ENCODE measurements at places on chromosomes 1 and 21.

- no peak for DNase-seq
Measured at GRCh38 chr1:99407018-99407417, 142.7 kb downstream of the PLPPR4 start.

- no peak for DNase-seq
Measured at GRCh38 chr1:168742386-168742785, 13.4 kb upstream of the DPT start.

- DNase-seq, result peak; percentile 48
Measured at GRCh38 chr1:11838349-11839272, 9.0 kb downstream of the NPPA start.

DNA sequence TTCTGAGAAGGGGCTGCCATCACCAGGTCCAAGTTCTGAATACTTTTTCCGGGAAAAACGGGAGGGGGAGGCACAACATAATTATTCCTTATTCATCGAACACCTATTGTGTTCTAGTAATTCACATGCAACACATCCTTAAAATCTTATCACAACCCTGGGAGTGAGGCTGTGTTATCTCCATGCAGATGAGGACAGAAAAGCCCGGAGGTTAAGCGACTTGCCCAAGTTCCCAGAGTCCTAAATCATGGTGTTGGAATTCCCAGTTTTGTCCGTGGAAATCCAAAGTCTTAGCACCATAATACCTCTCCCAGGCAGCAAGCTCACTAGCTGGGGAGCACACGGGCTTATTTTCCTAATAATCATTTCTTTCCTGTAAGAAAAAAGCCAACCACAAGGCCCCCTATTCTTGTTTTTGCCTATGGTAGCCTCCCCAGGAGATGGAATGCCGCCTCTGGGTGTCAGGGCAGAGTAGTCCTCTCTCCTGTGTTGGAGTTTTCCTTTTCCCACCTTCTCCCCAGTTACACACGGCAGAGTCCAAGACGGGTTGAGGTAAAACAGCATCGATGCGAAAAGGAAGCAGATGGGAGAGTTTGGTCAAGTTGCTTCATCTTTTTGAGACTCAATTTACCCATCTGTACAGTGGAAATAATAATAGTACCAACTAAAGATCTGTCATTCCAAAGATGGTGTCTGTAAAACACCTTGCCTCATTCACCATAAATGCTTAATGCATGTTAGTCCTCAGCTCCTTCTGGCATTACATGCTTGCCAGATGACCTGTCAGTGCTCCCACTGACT, 228.0 kb upstream of the TMEM51 start:
- no peak for DNase-seq

DNA sequence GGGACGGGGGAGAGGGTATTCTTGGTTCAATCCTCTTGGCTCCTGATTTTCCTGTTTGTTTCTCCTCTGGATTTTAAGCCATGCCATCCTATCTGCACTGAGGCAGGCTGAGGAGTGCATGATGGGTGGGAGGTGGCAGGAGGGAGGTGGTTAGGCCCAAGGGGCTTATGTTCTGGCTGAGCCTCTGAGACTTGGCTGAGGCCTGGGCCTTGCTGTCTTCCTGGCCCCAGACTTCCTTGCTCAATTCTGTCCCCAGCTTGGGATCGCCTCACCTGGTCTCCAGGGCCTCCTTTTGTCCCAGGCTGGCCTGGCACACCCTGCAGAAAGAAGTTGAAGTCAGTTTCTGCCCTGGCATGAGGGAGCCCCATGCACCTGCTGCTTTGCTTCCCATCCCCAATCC, 11.2 kb downstream of the COL9A2 start:
- no peak for DNase-seq

- no peak for DNase-seq
Measured at GRCh38 chr1:10185759-10186158, 24.6 kb upstream of the KIF1B start.

DNA sequence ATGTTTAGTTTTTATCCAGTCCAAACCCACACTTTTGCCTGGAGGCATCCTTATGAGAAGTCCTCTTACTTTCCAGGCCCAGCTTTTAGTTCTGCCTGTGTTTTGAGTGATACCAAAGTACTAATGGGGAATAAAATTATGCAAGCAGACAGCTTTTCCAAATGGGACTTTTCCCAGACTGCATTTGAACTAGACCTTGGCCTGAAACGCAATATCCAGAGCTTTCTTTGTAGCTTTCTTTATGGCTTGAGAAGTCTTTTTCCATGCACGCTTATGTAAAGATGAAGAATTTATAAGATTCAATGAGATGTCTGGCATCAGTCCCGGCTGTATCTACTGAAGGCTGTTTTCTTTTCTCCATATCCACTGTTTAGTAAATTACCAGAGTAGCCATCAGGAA, 236.6 kb upstream of the RAB4A start:
- DNase-seq, result no peak

- no peak for DNase-seq
Measured at GRCh38 chr1:213821175-213821942, 166.4 kb upstream of the PROX1 start.
